Amniotic epithelial cell (primary cell): ENCODE measurements at places on chromosomes 6 and 20.

DNA sequence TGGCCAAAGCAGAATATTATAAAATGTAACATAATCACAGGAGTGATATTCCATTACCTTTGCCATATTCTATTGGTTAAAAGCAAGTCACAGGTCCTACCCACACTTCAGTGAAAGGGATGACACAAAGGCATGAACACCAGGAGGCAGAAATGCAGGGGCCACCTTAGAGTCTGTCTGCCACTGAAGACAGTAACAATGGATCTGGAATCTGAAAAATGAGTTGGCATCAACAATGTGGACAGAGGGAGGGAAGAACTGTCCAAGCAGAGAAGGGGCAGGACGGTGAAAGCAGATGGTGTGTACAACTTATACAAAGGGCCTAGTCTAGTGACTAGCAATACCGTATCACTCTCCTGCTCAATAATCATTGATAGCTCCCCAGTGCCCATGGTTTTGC is 6.6 kb upstream of the LPIN3 start:
- no peak for DNase-seq

DNA sequence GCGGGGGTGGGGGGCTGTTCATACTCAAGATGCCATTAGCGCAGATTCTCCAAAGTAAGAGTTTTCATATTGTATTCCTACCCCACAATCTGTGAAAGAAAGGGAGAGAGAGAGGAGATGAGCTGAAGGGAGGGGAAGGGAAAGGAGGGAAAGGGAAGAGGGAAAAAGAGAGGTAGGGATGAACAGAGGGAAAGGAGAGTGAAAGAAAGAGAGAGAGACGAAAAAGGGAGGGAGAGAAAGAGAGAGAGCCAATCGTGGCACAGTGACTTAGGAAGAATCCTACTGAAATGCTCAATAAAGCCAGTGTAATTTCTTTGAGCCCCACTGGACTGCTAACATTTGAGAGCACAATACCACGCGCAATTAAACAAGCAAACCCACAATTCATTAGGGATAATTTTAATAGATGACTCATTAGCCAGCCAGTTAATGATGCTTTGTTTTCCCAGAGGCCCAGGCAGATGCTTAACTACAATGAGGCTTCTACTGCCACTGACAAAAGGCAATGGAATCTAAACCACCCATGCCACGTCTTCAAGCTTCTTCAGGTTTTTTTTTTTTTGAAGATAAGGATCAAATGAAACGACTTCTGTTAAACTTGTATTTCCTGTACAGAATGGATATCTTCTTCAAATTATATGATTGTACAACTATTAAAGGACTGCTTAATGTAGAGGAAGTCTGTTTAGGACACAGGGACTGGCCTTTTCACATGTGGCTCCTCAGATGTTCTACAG is 306.8 kb downstream of the FOXC1 start:
- peak; percentile 69 for DNase-seq

- DNase-seq: peak; percentile 51
Observed at GRCh38 chr6:109238396-109238795, 143.1 kb downstream of the CEP57L1 start.

DNA sequence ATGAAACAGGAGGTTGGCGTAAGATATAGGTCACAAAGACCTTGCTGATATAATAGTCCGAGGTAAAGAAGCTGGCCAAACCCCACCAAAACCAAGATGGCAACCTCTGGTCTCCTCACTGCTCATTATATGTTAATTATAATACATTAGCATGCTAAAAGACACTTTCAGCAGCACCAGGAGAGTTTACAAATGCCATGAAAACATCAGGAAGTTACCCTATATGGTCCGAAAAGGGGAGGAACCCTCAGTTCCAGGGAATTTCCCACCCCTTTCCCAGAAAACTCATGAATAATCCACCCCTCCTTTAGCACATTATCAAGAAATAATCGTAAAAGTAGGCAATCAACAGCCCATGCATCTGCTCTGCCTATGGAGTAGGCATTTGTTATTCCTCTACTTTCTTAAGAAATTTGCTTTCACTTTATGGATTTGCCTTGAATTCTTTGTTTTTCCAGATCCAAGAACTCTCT is 923.4 kb downstream of the QKI start:
- DNase-seq: no peak

GRCh38 chr20:3751675-3752385 is 15.7 kb downstream of the ADISSP start:
- DNase-seq: peak; percentile 27

DNA sequence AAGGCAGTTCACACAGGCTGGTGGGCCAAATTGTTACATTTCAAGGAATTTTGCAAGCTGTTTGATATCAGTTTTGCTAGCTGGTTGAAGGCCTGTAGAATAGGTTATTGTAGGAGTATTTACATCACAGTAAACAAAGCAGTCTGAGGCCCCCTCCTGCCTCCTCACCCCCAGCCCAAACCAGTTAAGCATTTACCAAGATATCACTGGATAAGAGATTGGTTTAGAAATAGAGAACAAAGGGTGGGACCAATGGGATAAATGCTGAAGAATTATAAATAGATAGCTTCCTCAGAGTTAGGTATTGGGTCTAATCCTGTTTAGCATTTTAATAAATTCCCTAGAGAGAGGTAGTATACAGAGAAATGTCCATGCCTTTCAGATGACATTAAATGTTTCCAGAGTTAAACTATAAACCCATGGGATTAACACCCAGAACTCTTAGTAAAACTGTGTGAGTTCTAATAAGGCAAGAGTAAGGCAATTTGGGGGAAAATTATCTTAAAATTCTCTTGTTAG is 2.3 kb upstream of the PHACTR2 start:
- DNase-seq: no peak
